Dorsolateral prefrontal cortex (tissue), 122 donors: ENCODE measurements at places on chromosomes 6 and 20.

DNA sequence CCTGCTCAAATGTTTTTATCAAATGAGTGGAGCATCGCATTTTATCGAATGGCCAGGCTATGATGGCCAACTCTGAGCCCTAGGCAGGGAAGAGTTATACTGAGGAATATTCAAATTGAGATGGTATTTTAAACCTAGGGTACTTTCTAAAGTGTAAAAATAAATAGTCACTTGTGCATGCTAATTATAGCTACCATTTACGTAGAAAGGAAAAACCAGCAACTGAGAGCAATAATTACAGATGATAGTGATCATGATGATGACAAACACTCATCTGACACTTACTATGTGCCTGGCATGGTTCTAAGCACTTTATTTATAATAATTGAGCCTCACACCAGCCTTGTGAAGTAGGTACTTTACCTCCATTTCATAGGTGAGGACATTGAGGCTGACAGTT lies 455.7 kb downstream of the CD83 start:
- DNase-seq, result no peak

DNA sequence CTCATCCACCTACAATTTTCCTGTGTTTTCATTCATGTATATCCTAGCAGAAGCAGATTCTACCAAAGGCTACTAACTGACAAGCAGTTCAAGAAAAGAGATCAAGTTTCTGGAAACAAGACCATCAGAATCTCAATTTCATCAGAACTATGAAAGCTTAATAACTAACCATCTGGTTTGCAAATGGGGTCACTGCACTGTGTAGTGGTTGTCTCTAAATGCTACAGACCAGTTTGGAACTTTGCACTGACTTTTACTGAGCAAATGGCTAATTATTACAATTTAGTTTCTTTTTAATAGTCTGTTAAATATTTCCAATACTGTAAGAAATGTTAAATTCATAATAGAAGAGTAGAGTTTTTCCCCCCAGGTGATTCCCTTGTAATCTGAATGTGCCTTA lies 64.5 kb downstream of the REPS1 start:
- no peak for DNase-seq

DNA sequence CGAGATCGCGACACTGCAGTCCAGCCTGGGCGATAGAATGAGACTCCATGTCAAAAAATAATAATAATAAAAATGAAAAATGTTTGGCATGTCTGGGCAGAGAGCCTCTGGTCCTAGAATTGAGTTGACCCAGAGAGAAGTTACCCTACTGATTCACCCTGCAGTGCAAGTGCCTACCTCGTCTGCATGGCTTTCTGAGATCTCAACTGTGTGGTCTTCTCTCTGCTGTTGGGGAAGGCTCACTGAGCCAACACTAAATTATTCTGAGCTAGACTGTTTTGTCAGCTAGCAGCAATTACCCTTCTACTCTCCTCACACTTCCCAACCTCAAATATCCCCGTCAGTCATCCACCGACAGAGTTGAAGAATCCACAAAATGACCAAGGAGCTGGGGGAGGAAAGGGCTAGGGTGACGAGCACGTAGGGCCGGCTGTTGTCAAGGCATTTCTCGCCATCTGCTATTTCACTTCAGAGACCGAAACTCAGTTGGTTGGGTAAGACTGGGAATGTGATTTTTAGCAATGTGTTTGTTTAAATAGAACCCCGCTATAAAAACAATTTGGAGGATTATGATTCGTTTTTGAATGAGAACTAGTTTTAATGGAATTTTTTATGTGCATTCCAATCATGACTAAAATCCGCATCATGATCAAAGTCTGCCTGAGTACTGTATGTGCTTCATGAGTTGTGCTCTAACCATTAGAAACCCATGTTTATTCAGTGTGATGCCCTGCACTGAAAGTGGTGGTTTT lies 9.4 kb downstream of the MAS1 start:
- DNase-seq, result no peak

DNA sequence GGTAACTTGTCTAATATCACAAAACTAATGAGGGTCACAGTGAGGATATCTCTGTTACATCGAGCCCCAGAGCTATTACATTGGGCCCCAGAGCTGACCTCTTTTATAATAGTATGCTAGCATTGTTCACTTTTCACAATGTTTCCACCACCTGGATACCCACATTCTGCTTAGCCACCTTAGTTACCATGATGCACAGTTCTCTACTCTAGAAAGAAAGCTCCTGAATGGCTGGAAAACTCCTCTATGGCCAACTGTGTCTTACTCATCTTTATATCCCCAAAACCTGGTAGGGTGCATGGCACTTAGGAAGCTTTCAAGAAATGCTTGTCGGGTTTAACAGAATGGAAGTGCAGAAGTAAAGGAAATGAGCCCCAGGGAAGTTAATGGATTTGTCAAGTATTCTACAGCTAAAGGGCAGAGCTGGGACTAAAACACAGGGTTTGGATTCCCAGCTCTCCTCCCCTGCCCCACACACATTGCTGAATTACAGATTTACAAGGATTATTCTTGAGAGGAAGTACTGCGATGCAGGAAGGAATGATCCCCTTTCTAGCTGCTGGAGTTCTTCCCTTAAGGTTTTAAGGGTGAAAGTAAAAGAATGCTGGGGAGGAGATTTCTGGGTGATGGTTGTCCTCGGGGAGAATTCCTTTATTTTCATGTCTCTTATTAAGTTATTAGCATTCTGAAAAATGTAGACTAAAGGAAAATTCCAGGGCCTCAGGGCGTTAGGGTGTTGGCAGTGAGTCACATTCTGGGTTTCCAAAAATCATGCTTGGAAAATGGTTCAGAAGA lies 16.1 kb upstream of the HINT3 start:
- DNase-seq, result no peak

- no peak for DNase-seq
These were observed 61.3 kb downstream of the CDH4 start for GRCh38 chr20:61313396-61313795.
